ENCODE measurements at places on chromosomes 11 and 22.

DNA sequence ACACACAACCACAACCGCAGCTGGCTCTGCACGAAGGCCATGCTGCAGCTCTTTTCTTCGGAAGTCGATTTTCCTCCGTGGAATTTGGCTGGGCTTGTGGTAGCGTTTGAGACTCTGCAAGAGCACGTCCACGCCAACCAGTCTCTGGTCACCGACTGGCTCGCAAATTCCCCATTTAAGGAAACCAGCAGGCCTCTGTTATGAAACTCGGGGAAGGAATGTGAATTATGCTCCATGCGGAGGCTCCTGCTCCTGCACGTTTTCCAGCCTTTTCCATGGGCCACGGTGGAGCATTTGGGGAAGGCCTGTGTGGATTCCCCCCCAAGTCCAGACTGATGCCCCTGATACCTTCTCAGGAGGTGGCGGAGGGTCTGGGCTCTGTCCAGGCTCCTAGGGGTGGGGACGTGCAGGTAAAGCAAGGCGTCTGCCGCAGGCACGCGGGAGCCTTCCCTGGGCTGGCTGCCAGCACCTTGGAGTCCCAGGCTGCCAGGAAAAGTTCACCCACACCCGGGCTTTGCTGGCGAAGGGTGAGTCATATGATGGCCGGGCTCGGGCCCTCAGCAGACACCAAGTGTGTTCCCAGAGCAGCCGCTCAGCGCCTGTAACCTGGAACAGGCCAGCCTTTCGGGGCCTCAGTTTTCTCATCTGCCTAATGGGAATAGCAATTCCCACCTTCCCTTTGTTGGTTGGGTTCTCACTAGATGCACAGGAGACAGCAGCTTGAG lies 41.9 kb downstream of the LRP5 start:
- DNase-seq: peak; percentile 94

DNA sequence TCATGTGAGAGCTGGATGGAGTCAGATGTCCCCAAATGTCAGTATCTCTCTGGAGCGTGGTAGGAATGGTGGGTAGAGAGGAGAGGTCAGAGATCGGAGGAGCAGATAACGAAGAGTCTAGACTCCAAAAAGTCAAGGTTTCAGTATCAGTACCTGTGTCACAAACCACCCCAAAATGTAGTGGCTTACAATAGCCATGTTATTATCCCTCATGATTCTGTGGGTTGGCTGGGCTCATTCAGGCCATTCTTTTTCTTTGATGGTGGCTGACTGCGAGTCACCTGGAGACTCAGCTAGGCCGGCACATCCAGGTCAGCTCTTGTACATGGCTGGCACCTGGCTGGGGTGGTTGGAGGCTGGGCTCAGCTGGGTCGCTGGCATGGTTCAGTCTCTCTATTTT lies 7.3 kb upstream of the SSTR3 start:
- DNase-seq: no peak

- no peak for DNase-seq
These were observed 150.0 kb upstream of the SYT13 start for GRCh38 chr11:45436118-45436517.

DNA sequence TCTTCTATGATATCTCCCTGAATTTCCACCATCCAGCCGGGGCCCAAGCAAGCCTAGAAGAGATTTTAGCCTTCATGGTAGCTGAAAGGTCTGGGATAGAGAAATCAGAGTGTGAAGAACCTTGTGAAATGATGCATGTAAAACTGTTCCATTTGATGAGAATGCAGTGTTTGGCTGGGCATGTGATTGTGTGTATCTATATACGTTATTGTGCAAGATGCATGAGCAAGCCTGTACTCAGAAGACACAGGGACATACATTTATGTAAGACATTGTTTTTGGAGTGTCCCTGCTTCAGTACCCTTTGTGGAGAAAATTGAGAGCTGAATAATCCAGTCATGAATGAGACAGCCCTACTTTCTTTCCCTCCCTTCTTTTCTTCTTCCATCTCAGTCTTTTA lies 15.2 kb upstream of the OR52K2 start:
- DNase-seq: no peak

DNA sequence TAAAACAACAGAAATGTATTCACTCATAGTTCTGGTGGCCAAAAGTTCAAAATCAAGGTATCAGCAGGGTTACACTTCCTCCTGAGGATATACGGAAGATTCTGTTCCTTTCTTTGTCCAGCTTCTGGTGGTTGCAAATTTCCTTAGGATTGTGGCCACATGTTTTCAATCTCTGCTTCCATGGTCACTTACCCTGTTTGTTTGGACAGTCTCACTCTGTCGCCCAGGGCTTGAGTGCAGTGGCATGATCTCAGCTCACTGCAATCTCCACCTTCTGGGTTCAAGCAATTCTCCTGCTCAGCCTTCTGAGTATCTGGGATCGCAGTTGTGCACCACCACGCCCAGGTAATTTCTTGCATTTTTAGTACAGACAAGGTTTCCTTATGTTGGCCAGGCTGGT lies 534.3 kb downstream of the KCNA4 start:
- DNase-seq: no peak

DNA sequence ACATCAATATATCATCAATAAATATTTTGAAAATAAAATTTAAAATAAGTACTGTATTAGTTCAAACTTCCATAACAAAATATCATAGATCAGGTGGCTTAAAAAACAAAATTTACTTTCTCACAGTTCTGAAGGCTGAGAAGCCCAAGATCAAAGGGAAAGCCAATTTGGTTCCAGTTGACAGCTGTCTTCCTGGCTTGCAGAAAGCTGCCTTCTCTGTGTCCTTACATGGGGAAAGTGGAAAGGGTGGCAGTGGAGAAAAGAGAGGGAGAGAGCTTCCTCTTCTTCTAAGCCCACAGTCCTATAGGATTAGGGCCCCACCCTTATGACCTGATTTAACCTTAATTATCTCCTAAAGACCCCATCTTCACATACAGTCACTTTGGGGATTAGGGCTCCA lies 51.2 kb upstream of the MYOD1 start:
- no peak for DNase-seq

DNA sequence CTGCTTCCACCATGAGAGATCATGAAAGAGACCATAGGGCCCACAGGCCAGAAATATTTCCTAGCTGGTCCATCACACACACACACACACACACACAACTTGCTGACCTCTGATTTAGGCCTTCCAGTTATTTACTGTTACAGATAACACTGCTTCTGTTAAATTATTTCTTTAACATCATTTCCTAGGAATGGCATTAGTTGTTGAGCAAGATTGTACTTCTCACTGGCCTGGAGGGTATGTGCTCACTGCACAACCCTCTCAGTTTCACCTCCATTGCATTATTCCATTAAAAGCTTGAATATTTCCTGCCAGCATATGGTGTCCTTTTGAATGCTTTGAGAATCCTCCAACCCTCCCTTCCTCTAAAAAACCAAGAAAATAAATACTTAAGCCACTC lies 104.4 kb downstream of the MICAL2 start:
- DNase-seq: no peak

GRCh38 chr22:49372530-49373288 lies 455.0 kb downstream of the BRD1 start:
- DNase-seq: peak; percentile 82

- DNase-seq: no peak
These were observed 18.7 kb downstream of the RCN1 start for GRCh38 chr11:32109592-32109991.

GRCh38 chr11:76436020-76436419 lies 8.8 kb upstream of the EMSY start:
- DNase-seq: no peak

DNA sequence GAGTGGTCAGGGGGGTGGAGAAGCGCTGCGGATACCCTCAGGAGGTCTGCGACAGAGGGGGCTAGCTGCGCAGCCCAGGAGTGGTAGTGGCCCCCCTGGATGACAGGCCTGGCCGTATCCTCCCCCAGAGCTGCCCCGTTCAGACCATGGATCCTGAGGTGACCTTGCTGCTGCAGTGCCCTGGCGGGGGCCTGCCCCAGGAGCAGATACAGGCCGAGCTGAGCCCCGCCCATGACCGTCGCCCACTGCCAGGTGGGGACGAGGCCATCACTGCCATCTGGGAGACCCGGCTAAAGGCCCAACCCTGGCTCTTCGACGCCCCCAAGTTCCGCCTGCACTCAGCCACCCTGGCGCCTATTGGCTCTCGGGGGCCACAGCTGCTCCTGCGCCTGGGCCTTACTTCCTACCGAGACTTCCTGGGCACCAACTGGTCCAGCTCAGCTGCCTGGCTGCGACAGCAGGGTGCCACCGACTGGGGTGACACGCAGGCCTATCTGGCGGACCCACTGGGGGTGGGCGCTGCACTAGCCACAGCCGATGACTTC lies 505 bp downstream of the NUDT22 start:
- DNase-seq: no peak

- DNase-seq: peak; percentile 73
These were observed 5.8 kb upstream of the GNAZ start for GRCh38 chr22:23064381-23065068.

DNA sequence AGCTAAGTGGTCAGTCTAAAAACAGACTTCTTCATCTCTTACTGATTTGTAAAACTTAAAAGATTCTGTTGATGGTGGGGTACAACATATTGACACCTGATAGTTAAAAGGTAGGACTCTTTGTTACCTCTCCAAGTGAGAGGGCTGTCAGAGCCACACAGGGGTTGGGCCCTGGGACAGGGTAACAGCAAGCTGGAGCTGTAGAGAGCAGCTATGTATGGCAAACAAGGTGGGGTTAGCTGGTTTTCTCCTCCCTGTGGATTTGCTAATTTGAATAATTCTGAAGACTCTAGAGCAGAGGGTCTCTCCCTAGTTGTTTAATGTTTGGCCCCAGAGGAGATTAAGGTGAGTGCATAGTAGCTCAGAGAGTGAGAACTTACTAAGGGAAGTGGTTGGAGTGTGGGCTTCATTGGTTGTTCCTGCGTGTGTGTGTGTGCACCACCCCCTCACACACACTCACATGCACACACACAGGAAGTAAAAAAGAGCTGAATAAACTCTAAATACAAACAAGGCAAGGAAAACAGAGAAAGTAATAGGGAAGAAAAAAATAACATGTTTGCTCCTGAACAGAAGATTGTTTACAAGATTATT lies 9.2 kb upstream of the GAS2 start:
- DNase-seq: no peak

GRCh38 chr11:67571443-67571842 lies 12.2 kb upstream of the GSTP1 start:
- DNase-seq: no peak

DNA sequence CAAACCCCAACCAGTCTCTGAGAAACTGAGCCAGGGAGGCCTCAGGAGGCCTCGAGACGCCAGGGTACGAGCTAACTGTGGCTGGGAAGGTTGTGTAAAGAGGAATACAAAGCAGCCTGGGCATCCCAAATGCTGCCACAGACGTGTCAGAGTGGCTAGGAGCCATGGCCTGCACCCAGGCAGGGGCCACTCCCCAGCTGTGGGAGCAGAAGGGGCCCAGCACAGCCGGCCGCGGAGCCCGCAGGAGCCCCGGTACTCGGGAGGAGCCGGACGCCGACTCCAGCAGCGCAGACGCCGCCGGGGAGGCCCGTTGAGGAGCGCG lies 349.8 kb upstream of the B3GAT1 start:
- DNase-seq: peak; percentile 83

DNA sequence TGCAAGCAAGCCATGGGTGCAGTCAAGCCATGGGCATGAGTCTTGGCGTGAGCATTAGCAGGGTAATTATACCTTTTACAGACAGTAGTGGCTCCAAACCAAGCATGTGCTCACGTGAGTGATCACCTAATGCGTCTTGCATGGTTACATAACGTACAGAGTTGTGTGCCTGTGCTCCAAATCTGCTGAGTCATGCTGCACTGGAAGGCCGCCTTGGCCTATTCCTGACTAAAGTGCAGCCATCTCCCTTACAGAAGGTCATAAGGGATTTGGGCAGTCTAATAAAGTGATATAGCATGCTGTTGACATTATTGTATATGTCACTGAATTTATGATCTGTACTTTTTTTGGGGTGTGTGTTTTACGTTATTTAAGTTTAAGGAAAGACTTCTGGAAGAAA lies 102.4 kb downstream of the ARHGAP42 start:
- no peak for DNase-seq

GRCh38 chr22:42070517-42071422 lies at the start of gene NAGA:
NAGA (minus strand) TSS chr22:42070812; CDS start chr22:42070297, 515 bp downstream.
- peak; percentile 97 for DNase-seq

GRCh38 chr11:8062781-8063257 lies 18.2 kb upstream of the TUB start:
- peak; percentile 70 for DNase-seq

DNA sequence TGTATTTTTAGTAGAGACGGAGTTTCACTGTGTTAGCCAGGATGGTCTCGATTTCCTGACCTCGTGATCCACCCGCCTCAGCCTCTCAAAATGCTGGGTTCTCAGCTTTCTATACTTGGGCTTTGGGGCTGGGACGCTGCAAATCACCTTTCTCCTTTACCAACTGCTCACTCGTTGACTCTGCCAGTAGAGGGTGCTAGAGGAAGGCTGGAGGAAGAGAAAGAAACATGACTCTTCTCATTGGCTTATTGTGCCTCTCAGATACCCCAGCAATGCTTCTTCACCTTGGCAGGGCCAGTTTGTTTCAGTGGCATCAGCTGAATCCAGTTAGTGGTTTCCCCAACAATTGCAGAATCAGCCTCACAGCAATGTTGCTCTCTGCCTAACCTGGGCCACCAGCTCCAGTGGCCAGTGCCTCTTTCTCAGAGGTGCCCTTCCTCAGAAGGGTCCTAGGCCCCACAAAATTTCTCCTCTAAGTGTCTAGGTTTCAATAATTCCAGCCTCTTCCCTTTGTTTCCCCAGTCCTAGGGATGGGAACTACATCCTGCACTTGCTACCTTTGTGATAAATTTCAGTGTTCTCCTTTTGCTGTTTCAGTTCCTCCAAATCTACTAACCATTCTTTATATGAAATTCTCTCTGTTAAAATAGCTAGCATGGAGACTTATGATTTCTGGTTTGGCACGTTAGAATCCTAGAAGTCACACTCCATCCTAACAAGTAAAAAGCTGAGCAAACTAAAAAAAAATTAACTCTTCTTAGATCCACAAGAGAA lies 71.5 kb upstream of the VSTM5 start:
- no peak for DNase-seq

DNA sequence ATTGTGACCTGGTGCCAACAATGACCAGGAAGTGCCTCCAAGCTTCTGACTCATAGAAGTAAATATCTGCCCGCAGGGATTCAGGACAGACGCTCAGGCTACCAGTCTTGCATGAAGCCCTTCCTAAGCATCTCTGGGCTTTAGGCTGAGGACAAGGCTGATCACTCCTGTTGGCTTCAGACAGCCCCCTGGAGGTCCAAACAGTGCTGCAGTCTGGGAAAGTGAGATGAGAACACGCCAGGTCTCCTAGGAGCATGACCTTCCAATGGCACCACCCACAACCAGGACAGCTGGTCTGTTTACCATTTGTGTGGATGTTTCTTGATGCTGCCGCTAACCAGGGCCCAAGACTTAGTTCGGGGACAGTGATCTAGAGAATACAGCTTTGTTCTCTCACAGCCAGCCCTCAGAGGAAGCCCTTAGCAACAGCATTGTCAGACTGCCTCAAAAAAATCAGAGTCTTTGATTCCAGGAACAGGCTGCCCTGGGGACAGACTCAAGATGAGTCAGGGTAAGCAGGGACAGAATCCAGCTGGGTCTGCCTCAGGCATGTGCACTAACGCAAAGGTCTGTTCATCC lies 111.2 kb downstream of the ZNF280B start:
- DNase-seq: peak; percentile 64

DNA sequence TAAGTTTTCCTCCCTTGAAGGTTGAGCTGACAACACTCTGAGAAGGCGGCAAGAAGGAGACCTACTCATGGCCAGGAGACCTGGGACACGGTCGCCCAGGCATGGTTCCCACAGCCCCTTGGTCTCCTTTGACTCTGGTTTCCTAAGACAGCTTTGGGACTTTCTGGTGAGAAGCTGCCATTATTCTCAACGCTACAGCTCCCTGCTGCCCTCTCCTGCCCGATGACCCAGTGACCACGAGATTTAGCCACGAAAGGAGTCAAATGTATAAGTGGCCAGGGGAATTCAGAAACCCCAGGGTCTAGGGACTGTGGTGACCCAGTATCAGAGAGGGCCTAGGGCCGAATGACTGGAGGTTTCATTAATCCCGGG lies 699 bp upstream of the SDF2L1 start:
- DNase-seq: no peak

Measured in osteocyte (in vitro differentiated cells).